ENCODE measurements at places on chromosomes 12 and 14.

- no peak for DNase-seq
These were observed 110.4 kb upstream of the CPSF6 start for GRCh38 chr12:69129017-69129416.

DNA sequence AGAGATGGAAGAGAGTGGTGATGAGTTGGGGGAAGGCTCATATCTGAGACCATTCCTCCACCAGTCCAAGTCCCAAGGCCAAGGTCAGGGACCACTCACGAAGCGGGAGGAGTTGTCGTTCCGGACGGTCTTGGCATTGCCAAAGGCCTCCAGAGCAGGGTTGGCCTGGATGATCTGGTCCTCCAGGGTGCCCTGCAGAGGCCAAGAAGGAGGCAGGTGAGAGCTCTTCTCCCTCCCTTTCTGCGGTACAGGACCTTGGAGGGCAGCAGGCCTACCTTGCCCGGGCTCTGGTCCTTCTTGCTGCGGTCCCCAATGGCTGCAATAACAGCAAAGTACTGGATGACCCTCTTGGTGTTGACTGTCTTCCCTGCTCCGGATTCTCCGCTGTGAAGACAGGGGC is 4.0 kb downstream of the MYH7 start:
- no peak for DNase-seq

DNA sequence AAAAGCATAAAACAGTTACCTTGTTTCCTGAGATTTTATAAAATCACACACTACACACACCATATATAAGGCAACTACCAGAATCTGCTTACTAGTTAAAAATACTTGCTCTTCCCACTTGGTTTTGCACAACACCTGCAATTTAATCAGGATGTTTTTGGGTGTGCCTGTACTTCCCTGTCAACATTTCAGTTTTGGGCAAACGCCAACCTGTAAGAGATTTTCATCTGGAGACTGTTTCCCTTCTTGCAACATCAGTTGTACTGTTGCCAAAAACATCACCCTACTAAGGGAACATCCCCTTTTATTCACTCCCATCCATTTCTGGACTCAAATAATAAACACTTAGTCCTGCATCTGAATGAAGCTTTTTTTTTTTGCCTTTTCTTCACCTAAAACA is 172.3 kb downstream of the DUSP6 start:
- DNase-seq = no peak

DNA sequence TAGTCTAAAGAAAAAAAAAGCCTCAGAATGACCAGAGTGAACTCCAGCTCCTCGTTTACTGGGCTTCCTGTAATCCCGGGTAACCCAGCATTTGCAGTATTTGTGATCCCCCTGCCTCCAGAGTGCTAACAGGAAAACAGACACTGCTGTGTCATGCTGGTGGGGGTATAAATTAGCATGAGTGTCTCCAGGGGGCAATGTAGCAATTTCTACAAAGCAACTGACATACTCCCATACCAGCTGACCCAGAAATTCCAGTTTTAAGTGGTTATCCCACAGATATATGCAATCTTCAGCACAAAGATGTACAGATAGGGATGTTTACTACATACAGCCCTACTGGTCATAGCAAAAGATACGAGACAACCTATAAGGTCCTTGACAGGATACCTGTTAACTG is 18.8 kb downstream of the TTC7B start:
- DNase-seq = no peak

All from CD4-positive, alpha-beta T cell treated with Interleukin-4 for 4 hours (primary cell).